Caco-2 (cell line): ENCODE measurements at places on chromosomes 2 and 18. TPM values are rescaled to one million over a fixed set of nuclear protein-coding genes. Genes with fewer than 3 reads are reported as not detected.

ZBTB7C gene
- total RNA-seq = 0.18 and 0.39 TPM in 2 replicates

ACOXL gene
- 2.6 and 2.9 TPM in 2 replicates for total RNA-seq

GRCh38 chr2:143451642-143452281 is 322.5 kb downstream of the ARHGAP15 start:
- no peak overlapping the region for H3K27ac ChIP-seq
- no peaks in the 10 kb centered on the region for H3K4me1 ChIP-seq
- no peaks in the 10 kb centered on the region for H3K27me3 ChIP-seq
- DNase-seq = no peak
- H3K36me3 ChIP-seq = no peaks in the 10 kb centered on the region
- no peak overlapping the region for H3K4me3 ChIP-seq

DNA sequence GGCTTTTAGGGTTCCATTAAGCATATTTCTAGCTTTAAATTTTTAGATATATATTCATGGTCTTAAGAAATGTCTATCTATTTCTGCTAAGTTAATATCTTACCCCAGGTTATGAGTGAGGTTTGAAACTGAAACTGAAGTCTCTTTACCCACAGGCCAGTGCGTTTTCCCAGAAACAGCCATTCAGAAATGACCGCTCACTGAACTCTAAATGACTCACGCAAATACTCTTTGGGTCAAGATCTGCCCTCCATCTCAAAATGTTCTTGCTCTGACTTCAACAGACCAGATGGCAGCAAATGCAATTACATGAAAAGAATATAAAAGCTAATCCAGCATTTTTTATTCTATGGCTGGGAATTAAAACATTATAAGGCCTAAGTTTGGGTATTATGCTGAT is 315.2 kb downstream of the TDRD15 start:
- no peak for DNase-seq
- no peak overlapping the region for H3K4me3 ChIP-seq
- H3K27ac ChIP-seq = no peak overlapping the region
- no peaks in the 10 kb centered on the region for H3K36me3 ChIP-seq
